Midbrain (tissue), 1 donor: ENCODE measurements at places on chromosomes 4 and X.

GRCh38 chr4:183355405-183355804 lies 33.2 kb upstream of the CLDN24 start:
- no peak for DNase-seq

- no peak for DNase-seq
Observed at GRCh38 chr4:29653221-29653620, 1066.9 kb upstream of the PCDH7 start.

- DNase-seq: no peak
Observed at GRCh38 chr4:150773729-150774449, 191.9 kb downstream of the MAB21L2 start.

DNA sequence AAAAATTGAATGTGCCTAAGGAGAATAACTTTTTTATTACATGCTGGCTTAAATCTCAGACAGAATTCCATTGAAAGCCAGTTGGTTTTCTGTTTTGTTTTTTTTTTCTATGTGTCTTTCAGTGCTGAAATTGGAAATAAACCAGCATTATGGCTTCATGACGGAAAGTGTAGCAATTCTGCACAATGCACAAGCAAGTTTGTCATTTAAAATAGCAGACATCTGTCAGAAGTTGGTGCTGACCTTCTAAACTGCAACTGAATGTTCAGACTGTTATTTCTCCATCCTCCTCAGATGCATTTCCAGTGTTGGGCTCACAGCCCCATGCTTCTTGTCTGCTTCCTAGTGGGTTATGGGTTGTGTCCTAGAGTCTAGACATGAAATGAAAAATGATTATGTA lies 107.2 kb upstream of the LIMCH1 start:
- DNase-seq: no peak

GRCh38 chrX:38975368-38975942 lies 174.2 kb downstream of the MID1IP1 start:
- no peak for DNase-seq

GRCh38 chr4:89109841-89110540 lies 1.3 kb upstream of the TIGD2 start:
- no peak for DNase-seq
